ENCODE measurements at places on chromosomes 7 and 10.

DNA sequence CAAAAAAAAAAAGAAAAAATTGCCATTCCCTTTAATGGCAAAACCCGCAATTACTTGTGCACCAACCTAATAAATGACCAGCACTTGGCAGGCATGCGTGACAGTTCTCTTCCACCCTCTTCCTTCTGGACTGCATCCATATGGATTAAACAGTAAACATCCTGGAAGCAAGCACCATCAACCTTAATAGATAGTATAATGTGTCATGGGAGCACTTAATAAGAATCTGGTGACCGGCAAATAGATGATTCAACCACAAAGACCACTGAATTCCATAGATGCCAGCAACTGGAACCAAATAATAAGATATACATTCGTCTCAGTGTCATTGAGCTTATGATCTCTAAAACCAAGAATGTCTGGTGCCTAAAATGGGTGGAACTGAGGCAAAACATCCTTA is 610.2 kb downstream of the CALN1 start:
- DNase-seq: no peak

DNA sequence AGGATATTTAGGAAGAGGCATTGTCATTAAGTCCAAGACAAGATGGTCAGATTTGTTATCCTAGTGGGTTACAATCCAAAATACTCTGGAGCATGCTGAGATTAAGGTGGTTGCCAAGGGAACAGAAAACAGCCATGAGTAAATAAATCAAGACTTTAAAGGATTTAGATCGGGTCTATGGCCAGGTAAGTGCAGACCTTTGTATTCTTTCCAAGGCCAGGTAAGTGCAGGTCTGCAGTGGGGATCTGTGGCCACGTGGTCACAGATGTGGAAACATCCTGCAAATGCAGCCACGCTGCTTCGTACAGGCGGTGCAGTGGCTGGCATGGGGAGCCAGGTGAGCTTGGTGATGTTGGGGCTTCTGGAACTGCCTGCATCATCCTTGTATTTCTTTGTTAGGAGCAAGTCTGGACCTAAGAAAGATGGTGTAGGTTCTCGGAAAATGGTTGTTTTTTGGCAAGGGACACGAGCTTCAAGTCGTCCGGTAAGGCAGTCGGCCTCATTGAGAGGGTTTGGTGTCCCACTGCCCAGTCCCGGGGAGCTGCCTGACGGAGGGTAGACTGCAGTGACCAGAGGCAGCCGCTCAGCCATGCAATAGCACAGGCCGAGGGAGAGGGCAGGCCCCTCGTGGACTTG is 21.8 kb downstream of the ZNF775 start:
- DNase-seq: no peak

- DNase-seq: no peak
Observed at GRCh38 chr10:83915801-83916200, 223.5 kb upstream of the GHITM start.

DNA sequence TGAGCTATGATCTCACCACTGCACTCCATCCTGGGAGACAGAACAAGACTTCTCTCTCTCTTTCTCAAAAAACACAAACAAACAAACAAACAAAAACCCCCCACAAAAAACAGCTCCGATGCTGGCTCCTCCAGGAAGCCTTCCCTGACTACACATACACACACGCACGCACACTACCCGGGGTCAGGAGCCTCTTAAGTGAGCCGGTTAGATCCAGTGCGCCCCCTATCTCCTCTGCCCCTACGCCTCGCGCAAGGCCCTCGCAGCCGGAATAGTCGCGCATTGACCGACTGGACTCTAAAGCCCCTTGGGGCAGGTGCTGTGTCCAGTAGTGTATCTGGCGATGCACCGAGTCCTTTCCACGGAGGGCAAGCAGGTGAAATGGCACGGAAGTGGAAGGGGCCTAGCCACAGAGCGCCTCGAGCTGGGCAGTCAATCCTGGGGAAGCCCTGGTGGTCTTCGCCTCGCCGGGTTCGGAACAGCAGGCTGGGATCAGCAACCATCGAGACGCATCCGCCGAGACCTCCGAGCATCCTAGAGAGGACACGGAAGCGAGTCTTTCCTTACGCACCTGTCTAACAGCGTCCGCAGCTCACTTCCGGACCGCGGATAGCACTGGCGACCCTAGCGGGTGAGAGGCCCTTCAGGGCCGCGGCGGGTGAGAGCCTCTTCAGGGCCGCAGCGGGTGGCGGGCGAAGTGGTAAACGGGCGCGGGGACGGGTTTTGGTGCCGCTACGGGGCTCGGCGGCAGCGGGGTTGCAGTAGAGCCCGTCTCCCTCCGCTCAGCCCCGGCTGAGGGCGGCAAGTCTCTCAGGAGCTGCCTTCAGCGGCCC is at the start of gene ZSCAN25:
Gene ZSCAN25 (plus strand): TSS at position 588 of the 833 bp plus-strand sequence. CDS start 2,661 bp downstream, outside the sequence.
- DNase-seq: peak; percentile 93

- no peak for DNase-seq
Observed at GRCh38 chr10:52353960-52354394, 39.9 kb downstream of the DKK1 start.

DNA sequence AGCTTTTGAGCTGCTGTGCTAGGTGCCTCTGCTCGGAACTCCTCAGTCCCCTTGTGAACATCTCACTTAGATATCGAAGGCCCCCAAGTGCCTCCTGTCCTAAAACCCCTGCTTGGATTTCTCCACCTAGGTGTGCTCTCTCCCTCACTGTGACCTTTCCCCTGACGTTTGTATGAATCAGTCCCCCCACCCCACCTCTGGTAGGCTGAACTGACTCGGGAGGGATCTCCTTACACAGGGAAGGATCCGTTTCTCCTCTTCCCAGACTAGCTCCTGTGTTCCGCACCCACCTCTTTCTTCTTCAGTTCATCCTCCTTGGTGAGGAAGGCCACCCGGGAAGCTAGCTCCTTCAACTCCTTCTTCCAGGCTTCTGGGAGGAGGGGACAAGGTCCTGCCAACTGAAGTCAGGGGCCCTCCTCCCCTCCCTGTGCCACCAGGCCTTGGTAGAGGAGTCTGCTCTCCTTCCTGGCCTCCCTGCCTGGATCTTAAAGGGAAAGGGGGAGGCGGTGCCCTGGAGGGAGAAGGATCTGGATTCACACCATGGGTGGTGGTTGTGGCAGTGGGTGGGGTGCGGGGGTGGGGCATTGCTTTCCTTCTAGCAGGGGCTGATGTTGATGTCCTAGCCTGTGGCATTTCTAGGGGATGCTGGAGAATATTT is 6.8 kb downstream of the TBATA start:
- no peak for DNase-seq

GRCh38 chr7:120837599-120837998 is 20.3 kb downstream of the TSPAN12 start:
- DNase-seq: no peak

DNA sequence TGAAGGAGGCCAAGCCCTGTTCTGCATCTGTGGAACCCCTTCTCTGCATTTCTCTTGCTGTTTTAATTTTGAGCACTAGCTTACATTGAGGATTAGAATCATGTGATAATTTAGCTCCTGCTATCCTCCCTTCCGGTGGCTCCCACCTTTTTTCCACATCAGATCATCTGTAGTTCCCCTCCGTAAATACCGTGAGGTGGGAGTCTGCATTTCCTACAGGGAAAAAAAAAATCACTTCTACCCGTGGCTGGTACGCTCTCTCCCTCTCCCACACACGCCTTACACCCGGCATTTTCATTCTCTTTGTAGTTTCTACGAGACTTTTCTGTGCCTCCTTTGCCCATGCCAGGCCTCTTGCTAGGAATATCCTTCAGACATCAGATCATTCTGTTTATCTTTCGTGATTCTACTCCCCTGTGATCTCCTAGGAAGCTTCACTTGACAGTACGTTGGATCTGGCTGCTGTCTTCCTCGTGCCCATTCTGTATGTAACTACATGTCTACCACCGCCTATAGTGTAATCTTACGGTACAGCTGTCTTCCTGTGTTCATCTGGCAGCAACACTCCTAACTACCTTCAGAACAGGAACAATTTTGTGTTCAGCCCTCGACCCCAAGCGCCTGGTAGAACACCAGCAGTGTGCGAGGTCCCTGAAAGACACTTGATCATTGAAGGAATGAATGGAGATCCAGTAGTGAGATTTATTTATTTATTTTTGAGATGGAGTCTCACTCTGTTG is 41.7 kb upstream of the OCM start:
- DNase-seq: no peak

- no peak for DNase-seq
Observed at GRCh38 chr10:77608281-77608680, 29.3 kb downstream of the KCNMA1 start.

DNA sequence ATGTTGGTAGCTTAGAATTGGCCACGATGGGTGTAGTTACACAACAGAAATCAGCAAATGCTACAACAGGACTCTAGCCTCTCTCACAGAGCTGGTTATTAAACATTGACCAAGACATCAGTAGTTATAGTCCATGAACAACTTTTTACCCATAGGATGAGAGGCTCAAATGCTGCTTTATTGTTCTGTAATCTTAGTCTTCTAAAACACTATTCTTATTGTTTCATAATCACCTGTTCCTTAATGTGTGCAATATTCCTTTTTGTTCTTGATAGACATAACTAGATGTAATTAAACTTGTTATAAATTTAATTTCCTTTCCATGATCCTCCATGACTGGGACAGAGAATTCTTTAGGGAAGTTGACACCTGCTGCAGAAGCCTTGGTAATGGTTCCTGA is 356.9 kb downstream of the EXOC4 start:
- DNase-seq: no peak

GRCh38 chr7:137958470-137959431 is 43.1 kb downstream of the CREB3L2 start:
- no peak for DNase-seq

DNA sequence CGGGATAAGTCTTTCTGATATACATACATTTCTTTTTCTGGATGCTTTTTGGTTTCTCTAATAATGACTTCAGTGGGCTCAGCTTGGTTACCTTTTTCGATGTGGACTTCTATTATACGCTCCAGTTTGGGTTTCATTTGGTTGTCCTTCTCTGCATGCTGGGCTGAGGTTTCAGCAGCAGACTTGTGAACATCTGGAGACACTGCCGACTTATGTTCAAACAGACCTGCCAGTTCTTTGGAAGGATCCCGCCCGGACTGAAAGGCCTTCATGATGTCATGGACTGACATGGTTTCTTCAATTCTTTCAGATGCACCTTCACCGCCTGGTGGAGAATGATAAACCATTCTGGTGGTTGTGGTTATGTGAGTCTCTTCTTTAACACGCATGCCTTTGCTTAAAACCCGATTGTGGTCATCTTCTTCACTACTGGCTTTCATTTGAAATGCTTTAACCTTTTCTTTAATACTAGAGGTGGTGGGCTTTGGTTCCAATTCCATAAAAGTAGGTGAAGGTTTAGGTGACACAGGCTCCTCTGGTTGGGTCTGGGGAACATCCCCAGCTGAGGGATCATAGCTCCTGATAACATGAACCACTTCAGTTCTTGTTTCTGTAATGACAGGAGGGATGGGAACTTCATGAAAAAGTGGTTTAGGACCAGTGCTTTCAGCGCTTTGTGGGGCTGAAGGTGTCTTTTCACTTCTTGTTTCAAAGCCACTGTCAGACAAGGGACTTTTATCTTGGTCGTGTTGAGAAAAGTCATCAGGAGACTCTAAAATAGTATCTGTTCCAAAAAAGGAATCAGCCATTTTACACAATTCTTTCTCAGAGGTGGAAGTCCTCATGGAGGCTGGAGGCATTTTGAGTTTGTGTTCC is 167.7 kb upstream of the CCDC6 start:
- no peak for DNase-seq

DNA sequence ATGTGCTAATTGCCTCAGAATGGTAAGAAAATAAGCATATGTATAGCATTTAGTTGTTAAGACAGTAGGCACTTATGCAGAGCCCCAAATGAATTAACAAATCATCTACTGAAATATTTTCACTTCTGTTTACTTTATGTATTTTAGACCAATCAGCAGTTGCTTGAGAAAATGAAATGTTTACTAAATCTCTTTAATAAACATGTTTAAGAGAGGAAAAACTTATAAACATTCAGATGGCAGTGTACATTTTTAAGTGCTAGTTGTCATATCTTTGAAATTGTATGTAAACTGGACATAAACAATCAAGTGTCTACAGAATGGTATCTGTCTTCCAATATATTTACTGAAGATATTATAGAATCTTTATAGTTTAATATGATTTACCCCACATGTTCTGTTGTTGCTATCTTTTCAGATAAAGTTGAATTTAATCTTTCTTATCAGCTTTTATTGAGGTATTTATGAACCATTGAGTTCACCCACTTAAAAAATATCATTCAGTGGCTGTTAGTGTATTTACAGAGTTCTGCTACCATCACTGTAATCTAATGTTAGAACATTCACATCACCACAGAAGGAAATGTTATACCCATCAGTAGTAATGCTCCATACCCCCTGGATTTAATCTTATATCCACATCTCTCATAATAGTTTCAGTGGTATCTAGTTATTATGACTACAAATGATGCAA is 264.3 kb downstream of the ADK start:
- no peak for DNase-seq

- peak; percentile 80 for DNase-seq
Observed at GRCh38 chr10:80459047-80459865, 5.1 kb downstream of the TSPAN14 start.

DNA sequence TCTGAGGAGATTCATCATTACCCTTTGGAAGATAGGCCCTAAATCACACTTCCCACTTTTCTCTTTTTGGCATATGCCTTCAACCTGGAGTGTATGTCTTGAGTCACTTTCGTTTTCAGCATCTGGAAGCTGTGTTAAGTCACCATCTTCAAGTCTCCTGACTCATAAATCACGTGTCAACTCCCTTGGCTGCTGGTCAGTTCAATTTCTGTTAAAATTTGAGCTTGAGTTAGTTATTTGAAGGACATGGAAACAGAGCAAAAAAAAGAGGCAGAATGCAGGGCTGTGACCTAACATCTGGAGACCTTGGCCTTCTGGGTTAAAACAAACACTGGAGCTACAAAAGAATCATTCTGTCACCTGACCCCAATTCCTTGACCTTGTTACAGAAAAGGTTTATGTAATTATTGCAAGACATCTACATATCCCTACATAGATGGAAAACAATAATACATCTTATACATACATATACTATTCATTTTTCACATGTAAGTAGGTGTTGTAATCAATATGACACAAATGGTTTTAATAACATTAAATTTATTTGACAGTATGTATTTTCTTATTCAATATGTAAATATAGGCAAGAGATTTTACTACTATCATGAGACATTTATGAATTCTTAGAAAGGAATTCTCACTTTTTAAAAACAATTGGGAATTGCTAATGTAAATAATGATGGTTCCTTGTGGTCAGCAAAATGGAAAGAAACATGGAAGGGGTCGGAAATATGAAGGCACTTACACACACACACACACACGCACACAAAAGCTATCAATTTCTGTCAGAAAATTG is 169.7 kb upstream of the PHYHIPL start:
- DNase-seq: peak; percentile 22
